ENCODE measurements at places on chromosomes 7 and 10.

DNA sequence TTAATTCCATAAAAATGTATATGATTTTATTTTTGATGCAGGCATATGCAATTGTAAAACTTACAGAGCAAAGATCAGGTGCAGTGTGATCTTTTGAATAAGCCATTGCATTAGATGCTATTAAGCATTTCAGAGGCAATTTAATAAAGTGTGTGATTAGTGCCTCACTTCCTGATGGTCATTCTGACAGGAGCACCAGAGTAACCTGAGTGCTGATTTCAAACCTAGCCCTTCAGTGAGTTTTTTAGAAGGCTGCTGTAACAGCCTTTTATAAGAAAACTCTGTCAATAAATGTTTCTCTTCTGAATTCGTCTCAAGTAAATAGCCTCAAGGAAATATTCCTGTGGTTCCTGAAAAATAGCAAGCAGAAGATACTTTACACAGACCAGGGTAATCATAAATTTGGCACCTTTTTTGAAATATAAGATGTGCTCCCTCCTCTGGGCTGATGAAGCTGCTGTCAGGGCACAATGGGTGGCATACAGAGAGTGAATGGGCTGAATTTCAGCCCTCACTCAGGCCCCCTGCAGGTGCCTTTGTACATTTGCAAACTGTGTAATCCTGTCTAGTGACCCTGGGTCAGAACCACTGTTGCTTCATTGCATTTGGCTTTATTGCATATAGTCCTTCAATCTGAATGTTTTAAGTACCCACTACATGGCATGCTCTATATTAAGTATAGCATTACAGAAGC, 193.7 kb upstream of the CSTF2T start:
- no peak for DNase-seq

GRCh38 chr7:139825666-139826290, 3.3 kb upstream of the TBXAS1 start:
- no peak for DNase-seq

DNA sequence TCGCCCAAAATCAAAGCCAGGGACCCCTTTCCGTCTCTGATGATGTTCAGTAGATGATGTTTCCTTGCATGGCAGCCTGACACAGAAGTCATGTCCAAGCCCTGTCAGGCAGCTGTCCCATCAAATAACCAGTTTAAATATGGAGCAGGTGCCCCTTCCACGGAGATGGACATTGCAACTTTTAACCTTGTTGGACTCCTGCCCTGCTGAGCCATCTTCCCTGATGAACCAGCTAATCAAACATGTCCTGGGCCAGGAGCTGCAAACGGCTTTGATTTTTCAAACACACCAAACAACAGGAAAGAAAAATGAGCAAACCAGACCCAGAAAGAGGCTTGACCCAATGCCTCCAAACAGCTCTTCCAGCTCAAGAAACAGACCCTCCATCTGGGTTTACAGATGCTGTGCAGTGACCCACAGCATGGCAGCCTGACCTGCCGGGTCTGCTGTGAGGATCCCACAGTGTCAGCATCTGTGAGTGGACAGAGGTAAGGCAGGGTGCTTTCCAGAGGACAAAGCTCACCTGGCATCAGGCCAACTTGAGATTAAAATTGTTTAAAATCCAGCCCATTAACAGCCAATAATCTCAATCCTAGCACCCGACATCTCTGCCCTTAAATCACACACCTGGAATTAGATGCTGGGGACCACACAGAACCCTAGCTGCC, 372.6 kb downstream of the GRID1 start:
- DNase-seq: no peak

- no peak for DNase-seq
These were observed 35.4 kb downstream of the C7orf25 start for GRCh38 chr7:42876182-42877068.

- DNase-seq: no peak
These were observed 573.4 kb upstream of the CNTNAP2 start for GRCh38 chr7:145543242-145543641.

- no peak for DNase-seq
These were observed 4.3 kb upstream of the ABCC2 start for GRCh38 chr10:99777918-99778714.

GRCh38 chr7:44051611-44052220, 7.2 kb downstream of the DBNL start:
- no peak for DNase-seq

- no peak for DNase-seq
These were observed 47.4 kb downstream of the SGMS1 start for GRCh38 chr10:50576245-50576815.

GRCh38 chr10:71486484-71487114, 89.9 kb downstream of the CDH23 start:
- no peak for DNase-seq

DNA sequence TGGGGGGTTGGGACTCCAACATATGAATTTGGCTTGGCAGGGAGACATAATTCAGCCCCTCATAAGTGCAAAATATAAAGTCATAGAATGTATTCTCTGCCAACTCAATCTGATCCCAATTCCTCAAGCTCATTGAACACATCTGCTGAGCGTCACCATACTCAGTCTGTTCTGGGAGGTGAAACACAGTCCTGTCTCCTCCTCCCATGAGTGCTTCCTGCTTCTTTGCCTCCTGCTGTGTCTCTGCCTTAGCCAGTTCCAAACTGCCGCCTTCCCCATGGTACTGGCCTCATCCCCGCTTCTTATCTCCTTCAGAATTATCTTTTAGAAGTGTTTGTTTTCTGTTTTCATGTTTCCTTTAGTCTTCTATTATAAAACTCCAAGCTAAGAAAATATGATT, 365.5 kb downstream of the TNS3 start:
- no peak for DNase-seq

- DNase-seq: no peak
These were observed 58.3 kb upstream of the KDM7A start for GRCh38 chr7:140235114-140235513.

GRCh38 chr7:27697861-27698430, 35.3 kb upstream of the HIBADH start:
- no peak for DNase-seq

- no peak for DNase-seq
These were observed 27.7 kb upstream of the ADGRA1 start for GRCh38 chr10:133060022-133060421.

- no peak for DNase-seq
These were observed 22.4 kb upstream of the SMC3 start for GRCh38 chr10:110544958-110545537.

DNA sequence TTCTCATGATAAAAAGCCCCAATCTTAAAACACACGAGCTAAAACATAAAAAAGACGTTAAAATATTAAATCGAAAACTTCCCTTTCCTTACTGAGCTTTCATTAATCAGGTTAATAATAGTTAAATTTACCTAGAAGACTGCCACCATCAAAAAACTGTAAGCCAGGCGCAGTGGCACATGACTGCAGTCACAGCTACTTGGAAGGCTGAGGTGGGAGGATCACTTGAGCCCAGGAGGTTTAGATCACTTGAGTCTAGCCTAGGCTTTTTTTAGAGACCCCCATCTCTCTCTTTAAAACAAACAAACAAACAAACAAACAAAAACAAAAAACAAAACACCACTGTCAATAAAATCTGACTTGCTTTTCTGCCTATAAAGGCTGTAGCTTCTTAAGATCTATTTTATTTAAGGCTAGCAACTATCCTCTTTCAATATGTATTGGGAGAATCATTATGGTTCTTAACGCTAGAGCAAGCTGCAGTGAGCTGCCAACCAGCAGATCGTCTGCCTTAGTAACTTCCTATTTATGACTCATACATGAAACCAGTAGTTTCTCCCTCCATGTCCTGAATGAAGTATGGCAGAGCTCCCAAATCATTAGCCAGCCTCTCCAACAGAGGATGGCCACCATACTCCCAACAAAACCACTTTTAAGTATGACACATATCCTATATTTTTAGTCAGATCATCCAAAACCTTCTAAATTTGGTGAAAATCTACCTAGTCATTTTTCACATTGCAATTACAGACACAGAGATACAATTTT, 163.7 kb downstream of the SRPK2 start:
- DNase-seq: no peak

DNA sequence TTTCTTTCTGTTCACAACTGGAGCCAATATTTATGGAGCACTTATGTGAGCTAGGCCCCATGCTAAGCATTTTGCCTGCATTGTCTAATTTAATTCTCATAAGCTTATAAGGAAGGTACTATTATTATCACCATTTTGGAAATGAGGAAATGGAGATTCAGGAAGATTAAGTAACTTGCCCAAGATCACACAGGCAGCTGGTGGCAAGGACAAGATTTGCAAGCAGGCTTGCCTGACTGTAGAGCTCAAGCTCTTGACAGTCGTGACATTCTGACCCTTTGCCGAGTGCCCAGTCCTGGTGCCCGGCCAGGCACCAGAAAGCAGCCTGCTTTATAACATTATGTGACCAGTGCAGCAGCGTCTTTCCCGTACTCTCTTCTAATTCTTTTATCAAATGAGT, 38.2 kb downstream of the WNT2 start:
- no peak for DNase-seq

DNA sequence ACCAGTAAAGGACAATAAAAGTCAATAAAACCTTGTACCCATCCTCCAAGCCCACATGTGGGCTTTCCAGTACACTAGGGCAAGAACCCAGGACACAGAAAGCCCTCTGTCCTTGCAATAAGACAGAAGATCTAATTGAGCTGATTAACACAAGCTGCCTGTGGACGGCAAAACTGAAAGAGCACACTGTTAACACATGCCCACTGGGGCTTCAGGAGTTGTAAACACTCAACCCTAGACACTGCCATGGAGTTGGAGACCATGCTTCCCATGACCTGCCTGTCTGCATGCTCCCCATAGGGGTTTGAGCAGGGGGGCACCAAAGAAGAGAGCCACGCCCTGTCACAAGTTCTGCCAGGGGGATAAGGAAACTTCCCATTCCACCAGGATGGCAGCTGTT, 22.6 kb upstream of the WIPF3 start:
- DNase-seq: no peak

DNA sequence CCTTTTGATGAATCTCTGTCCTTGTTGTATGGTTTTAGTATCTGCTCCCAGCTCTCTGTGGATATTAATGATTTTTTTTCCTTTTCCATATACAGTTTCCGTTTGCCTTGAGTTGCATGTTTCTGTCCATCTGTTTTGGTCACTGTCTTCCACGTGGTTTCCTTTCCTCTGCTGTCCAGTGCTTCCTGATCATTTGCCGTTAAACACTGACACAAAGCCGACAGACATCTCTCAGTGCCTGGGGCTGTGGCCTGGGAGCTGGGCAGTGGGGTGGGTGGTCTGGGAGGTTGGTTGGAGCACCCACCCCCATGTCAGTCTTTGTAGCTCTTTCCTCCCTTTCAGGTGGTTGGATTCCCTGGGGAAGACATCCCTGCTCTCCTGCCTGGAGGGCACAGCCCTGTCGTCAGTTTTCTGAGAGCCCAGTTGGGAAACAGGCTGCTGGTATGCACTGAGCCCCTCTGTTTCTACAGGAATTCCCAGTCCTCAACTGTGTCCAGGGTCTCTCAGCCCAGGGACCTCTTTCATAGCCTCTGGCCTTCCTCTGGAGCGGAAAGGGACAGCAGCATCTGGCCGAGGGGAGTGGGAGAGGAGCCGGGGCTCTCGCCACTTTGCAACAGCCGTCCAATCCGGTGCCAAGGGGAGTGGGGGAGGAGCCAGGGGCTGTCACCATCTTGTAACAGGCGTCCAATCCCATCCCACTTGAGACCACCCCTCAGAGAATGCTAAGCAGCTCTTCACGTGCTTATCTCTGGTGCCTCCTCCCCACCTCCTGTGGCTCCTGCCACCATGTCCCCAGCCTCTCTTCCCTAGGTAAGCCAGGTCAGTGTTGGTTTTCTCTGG, 26.7 kb upstream of the MKI67 start:
- no peak for DNase-seq

GRCh38 chr7:101232141-101232850, 5.3 kb downstream of the CLDN15 start:
- DNase-seq: no peak

DNA sequence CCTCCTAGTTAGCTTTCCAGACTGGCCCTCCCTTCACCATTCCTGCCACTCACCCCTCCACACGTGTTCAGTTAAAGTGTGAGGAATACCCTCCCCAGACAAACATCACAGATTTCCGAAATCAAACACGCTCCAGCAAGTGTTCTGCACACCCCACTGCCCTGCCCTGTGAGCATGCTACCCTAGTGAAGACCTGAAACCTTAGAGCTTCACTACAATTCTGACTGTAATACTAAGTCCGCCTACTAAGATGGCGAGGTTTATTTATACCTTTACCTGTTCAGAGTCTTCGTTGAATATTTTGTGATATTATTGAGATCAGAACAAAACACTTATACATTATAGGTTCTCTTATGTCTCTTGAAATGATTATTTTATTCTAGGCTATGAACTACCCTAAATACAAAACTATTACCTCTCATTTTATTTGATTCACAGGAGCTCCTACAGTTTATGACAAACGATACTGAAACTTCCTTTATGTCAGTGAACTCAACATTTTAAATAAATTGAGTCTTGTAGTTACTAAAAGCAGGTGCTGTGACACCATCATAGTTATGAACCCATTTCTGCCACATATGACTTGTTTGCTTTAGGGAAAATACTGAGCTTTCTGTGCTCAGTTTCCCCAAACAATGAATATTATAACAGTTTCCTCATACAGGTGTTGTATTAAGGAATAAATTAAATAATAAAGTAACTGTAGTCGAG, 8.6 kb downstream of the SCIN start:
- no peak for DNase-seq

- no peak for DNase-seq
These were observed 33.6 kb downstream of the VSTM4 start for GRCh38 chr10:49081547-49082275.

GRCh38 chr7:7519528-7519927, 16.1 kb downstream of the COL28A1 start:
- DNase-seq: no peak

- DNase-seq: no peak
These were observed 51.7 kb upstream of the IFRD1 start for GRCh38 chr7:112398534-112398933.

- DNase-seq: no peak
These were observed 45.5 kb downstream of the FGFR2 start for GRCh38 chr10:121552746-121553145.

GRCh38 chr10:86849181-86849894, 92.9 kb downstream of the BMPR1A start:
- no peak for DNase-seq

DNA sequence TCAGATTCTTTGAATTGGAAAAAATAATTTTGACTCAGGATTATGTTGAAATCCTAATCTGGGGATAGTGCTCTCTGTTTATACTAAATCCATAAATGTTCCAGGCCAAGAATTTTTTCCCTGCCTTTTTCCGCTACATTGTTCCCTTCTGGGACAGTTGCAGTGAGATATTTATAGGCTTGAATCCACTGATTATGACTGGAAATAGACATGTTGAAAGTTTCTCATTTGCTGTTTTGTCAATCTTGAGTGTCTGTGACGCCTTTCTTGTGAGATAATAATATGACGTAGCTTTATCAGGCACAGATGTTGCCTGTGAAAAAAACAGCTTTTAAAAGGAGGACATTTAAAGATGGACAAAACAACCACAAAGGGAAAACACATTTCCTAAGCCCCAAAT, 155.9 kb downstream of the ARID5B start:
- DNase-seq: no peak

DNA sequence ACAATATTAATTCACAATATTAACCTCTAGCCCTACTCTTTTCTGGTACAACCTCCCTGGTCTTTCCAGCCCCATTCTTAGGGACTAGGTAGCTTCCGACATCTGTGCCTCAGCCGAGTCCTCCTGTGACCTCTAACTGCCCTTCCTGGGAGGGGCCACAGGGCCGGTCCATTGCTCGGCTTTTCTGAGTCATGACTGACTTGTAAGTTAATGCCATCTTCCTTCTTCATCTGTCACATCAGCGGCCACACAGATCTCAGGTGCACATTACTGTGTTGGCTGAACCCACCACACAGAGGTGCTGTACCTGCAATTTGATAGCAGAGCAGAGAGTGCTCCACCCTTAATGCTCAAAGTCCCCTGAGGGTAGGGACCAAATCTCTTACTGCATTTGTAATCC, 4.1 kb upstream of the CPA4 start:
- no peak for DNase-seq

Data from effector CD8-positive, alpha-beta T cell (primary cell).